Osteocyte (in vitro differentiated cells): ENCODE measurements at places on chromosomes 6 and 20. TPM values are rescaled to one million over a fixed set of nuclear protein-coding genes. Genes with fewer than 3 reads are reported as not detected.

GRCh38 chr6:33925936-33926335 is 122.1 kb upstream of the MLN start:
- H3K4me1 ChIP-seq: peaks cover 4% of the 10 kb centered on the region
- H3K4me3 ChIP-seq: no peak overlapping the region
- H3K36me3 ChIP-seq: no peaks in the 10 kb centered on the region

DNA sequence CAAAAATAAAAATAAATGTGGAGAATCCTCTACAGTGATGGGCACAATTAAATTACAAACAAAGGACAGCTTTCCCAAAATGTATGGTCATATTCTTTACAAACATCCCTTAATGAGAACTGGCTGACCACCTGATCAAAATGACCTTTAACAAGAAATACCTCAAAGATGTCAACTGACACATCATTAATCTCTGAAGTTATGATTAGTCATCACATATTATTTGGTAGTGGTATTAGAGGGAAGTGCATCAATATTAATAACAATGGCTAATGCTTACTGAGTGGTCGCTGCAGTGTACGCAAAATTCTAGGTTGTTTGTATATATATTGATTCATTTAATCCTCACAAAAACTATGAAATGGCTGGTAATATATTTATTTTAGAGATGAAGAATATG is 340.6 kb downstream of the GJA1 start:
- DNase-seq: no peak
- peaks cover 3% of the 10 kb centered on the region for H3K4me1 ChIP-seq
- no peak overlapping the region for H3K4me3 ChIP-seq
- no peak overlapping the region for H3K27ac ChIP-seq
- no peaks in the 10 kb centered on the region for H3K27me3 ChIP-seq

The SMLR1 gene
- total RNA-seq: not detected in 2 replicates

- H3K27me3 ChIP-seq: peaks cover 5% of the 10 kb centered on the region
- H3K36me3 ChIP-seq: no peaks in the 10 kb centered on the region
- no peak for DNase-seq
- peaks cover 9% of the 10 kb centered on the region for H3K4me1 ChIP-seq
- H3K4me3 ChIP-seq: no peak overlapping the region
- H3K27ac ChIP-seq: no peak overlapping the region
Observed at GRCh38 chr6:47665112-47665511, 33.3 kb upstream of the ADGRF4 start.

The C4A gene
- total RNA-seq: 13.5 and 15.2 TPM in 2 replicates

The TINAG gene
- total RNA-seq: not detected in 2 replicates

DNA sequence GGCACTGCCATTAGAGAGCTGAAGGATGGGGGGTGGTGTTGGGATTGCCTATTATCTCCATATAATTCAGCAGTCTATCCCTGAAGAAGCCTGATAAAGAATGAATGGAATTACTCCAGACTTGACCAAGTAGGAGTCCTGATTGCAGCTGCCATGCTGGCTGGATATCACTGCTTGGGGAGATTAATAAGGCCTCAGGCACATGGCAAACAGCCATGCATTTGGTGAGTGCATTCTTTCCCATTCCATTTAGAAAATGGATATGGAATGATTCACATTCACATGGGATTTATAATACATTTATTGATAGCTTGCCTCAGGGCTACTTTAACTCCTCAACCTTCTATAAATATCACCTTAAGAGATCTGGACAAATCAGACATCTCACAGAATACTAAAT is 49.6 kb upstream of the HLA-A start:
- no peak for DNase-seq
- no peak overlapping the region for H3K27ac ChIP-seq
- H3K36me3 ChIP-seq: no peaks in the 10 kb centered on the region
- peaks cover 19% of the 10 kb centered on the region for H3K27me3 ChIP-seq

- peaks cover 9% of the 10 kb centered on the region for H3K36me3 ChIP-seq
- H3K4me3 ChIP-seq: no peak overlapping the region
- H3K4me1 ChIP-seq: peaks cover 35% of the 10 kb centered on the region
- peak overlapping the region; percentile 91 for H3K27ac ChIP-seq
Observed at GRCh38 chr6:111558690-111559187, 46.9 kb downstream of the TRAF3IP2 start.

The PNLDC1 gene
- total RNA-seq: not detected in 2 replicates

DNA sequence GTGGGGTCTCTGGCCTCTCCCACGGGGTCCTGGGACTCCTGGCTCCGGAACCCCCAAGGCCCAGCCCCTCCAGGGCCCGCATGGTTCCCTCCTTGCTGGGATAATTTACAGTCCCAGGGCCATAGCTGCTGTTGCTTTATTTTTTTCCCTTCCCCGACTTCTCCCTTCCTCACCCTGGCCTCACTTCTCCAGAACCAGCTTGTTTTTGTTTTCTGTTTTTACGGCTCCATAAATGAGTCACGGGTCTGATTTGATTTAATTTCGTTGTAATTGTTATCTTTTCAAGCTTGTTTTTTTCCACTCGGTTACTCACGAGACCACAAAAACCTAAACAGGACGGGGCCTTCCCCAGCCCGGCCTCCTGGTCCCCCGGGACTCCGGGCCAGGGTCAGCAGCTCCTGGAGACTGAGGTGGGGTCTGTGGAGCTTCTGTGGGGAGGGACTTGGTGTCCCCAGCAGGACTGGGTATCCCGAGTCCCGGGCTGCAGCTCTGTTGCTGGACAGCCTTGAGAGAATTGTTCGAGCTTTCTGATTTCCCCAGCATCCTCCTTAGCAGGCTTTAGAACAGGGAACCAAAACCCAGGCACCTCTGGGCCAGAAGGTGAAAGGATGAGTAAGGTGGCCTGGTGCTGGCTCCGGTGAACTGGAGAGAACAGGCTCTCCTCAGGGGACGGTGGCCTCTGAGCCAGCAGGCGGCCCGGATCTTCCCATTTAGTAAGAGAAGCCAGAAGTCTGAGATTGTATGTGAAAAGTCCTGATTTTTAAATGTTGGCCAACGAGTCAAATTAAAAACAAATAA is 94.9 kb downstream of the CEBPB start:
- peak overlapping the region; percentile 92 for H3K27ac ChIP-seq
- no peaks in the 10 kb centered on the region for H3K27me3 ChIP-seq
- H3K36me3 ChIP-seq: no peaks in the 10 kb centered on the region
- H3K4me1 ChIP-seq: peaks cover 61% of the 10 kb centered on the region
- no peak for DNase-seq

DNA sequence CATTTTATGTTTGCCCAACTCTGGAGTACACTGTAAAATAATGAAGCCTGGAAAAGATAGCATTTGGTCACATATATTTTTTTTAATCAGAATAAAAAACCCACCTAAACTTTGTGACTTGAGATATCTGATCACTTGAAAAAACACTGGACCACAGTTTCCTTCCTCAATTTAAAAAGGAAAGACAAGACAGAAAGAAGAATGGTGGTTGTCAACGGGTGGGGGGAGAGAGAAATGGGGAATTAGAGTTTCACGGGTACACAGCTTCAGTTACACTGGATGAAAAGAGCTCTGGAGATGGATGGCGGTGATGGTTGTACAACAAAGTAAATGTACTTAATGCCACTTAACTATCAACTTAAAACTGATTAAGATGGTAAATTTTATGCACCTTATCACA is 14.7 kb upstream of the DST start:
- no peak overlapping the region for H3K27ac ChIP-seq
- DNase-seq: no peak
- no peaks in the 10 kb centered on the region for H3K27me3 ChIP-seq
- peaks cover 56% of the 10 kb centered on the region for H3K4me1 ChIP-seq
- H3K4me3 ChIP-seq: no peak overlapping the region

The ABHD16B gene
- total RNA-seq: not detected in 2 replicates

The COL21A1 gene
- 48.0 and 60.0 TPM in 2 replicates for total RNA-seq

GRCh38 chr6:32413427-32414047 is 6.6 kb upstream of the BTNL2 start:
- no peaks in the 10 kb centered on the region for H3K36me3 ChIP-seq
- DNase-seq: peak; percentile 91
- peaks cover 53% of the 10 kb centered on the region for H3K27me3 ChIP-seq

- no peak for DNase-seq
- peaks cover 13% of the 10 kb centered on the region for H3K27me3 ChIP-seq
- no peak overlapping the region for H3K4me3 ChIP-seq
- H3K4me1 ChIP-seq: no peaks in the 10 kb centered on the region
Observed at GRCh38 chr6:119676961-119677360, 327.4 kb upstream of the MAN1A1 start.

- no peak overlapping the region for H3K27ac ChIP-seq
- DNase-seq: no peak
- no peaks in the 10 kb centered on the region for H3K27me3 ChIP-seq
- no peak overlapping the region for H3K4me3 ChIP-seq
- peaks cover 6% of the 10 kb centered on the region for H3K36me3 ChIP-seq
- H3K4me1 ChIP-seq: peaks cover 33% of the 10 kb centered on the region
Observed at GRCh38 chr6:113004470-113005270, 657.5 kb downstream of the RFPL4B start.

GRCh38 chr6:134835993-134836392 is 113.9 kb downstream of the ALDH8A1 start:
- peak overlapping the region; percentile 87 for H3K27ac ChIP-seq
- H3K4me3 ChIP-seq: no peak overlapping the region
- no peaks in the 10 kb centered on the region for H3K27me3 ChIP-seq
- DNase-seq: no peak
- no peaks in the 10 kb centered on the region for H3K36me3 ChIP-seq

DNA sequence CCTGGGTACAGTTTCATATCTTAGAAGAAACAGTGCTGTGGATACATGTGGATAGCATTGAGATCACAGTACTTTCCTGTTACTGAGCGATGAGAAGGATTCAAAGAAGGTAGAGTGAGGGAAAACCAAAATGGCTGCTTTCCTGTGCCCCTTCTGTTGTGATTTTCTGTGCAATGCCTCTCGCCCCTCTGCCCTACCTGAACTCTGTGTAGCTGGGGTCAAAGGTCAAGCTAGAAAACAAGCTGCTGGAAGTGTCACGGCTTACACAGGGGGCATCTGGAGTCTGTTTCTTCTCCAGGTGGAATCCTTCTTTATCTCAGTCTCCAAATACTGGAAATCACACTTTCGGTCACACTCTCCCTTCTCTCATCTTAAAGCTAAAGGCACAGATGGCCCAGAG is 27.0 kb upstream of the CCN6 start:
- H3K36me3 ChIP-seq: no peaks in the 10 kb centered on the region
- H3K27me3 ChIP-seq: no peaks in the 10 kb centered on the region
- H3K4me1 ChIP-seq: peaks cover 7% of the 10 kb centered on the region
- H3K4me3 ChIP-seq: no peak overlapping the region
- H3K27ac ChIP-seq: no peak overlapping the region

The PBOV1 gene
- not detected in 2 replicates for total RNA-seq

DNA sequence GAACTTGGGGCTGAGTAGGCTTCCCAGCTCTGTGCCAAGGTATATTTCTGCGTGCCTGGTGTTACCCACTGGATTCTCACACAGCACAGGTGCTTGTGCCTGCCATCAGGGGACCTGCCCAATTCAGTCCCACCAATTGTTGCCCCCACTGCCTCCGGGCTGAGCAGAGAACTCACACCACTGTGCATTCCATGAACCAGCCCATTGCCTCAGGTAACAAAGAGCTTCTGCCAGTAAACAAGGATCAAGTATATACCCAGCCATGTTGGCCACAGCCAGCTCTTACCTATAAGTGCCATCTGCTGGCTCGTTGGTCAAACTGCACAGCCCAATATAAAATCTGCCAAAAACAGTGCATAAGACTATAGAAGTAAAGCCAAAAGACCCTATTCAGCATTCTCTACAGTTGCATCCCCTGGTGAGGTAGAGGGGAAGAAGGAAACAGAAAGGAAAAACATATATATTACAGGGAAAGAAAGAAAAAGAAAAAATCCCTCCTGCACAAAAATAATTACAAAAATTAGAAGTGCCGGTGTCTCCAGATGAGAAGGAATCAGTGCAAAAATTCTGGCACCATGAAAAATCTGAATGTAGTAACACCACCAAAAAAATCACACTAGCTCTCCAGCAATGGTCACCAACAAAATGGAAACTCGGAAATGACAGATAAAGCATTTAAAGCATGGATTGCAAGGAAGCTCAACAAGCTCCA is 241.4 kb downstream of the IBTK start:
- H3K27ac ChIP-seq: no peak overlapping the region
- DNase-seq: no peak
- H3K36me3 ChIP-seq: peaks cover 14% of the 10 kb centered on the region
- no peaks in the 10 kb centered on the region for H3K27me3 ChIP-seq
- H3K4me1 ChIP-seq: peaks cover 11% of the 10 kb centered on the region

DNA sequence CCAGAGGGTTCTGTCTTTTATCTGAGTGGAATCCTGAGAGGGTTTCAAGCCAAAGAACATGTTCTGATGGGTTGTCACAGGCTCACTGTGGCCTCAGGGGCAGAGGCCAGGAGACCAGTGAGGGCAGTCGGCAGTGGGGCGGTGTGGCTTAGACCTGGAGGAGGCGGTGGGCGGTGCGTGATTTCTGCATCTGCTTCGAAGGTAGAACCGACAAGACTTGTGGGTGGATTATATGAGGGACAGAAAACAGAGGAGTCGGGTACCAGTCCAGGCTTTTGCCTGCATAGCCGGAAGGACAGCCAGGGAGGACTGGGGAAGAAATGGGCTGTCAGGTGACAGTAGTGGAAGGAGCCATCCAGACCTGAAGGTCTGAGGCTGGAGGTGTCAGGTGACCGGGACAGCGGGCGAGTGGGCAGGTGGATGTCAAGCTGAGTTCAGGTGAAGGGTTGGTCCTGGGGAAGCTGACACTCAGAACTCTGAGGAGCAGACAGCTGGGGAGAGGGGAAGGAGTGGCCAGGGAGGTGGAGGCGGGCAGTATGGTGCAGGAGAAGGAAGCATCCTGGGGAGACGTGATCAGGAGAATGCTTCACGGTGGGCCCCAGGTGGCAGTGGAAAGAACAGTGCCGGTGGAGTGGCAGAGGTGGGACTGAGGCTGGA is 3.1 kb downstream of the CTSZ start:
- peak overlapping the region; percentile 67 for H3K27ac ChIP-seq
- H3K4me3 ChIP-seq: no peak overlapping the region
- no peaks in the 10 kb centered on the region for H3K36me3 ChIP-seq
- no peak for DNase-seq

DNA sequence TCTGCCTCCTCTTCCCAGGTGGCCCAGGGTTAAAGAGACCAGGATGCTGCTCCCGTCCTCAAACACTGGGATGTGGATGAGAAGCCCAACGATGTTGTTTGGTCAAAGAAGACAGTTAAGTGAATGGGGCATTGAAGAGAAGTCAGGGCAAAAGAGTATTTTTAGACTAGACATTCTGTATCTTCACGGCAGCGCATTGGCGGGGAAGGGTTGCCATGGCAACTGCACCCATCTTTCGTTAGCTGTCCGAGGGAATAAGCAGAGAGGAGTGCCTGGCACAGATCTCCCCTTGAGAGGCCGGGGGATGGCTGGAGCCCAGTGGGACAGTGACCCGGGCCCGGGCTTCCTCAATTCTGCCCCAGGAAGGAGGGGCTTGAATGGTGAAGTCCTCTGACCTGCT is 56.4 kb upstream of the GPR31 start:
- H3K27me3 ChIP-seq: peaks cover 12% of the 10 kb centered on the region
- no peak for DNase-seq
- H3K36me3 ChIP-seq: no peaks in the 10 kb centered on the region
- no peaks in the 10 kb centered on the region for H3K4me1 ChIP-seq
